ENCODE measurements at places on chromosomes 13 and 19. TPM values are rescaled to one million over a fixed set of nuclear protein-coding genes. Genes with fewer than 3 reads are reported as not detected.
A peak's percentile ranks its signal among the peaks of the same experiment; 100 is the strongest.

The TMC4 gene
- 2.4 TPM for polyA plus RNA-seq

The FFAR1 gene
- not detected for polyA plus RNA-seq

The PSG11 gene
- not detected for polyA plus RNA-seq

The NALCN gene
- polyA plus RNA-seq: 2.2 TPM

GRCh38 chr19:12864721-12865715, 16.2 kb downstream of the DNASE2 start:
- DNase-seq: no peak

DNA sequence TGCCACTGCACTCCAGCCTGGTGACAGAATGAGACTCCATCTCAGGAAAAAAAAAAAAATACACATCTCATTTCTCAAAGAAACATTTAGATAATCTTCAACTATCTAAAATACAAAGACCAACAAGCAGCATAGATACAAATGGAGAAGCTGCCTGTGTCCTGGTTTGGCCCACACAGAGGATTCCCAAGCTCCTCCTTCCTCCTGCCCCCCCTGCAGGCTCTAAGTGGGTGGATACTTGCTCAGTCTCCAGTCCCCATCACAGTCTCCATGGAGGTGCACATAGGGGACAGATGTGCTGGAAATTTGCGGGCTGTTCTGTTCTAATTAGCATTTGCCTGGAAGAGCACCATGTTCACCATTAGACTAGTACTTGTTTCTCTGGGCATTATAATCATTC, 59.9 kb downstream of the ABCC4 start:
- no peak for DNase-seq

DNA sequence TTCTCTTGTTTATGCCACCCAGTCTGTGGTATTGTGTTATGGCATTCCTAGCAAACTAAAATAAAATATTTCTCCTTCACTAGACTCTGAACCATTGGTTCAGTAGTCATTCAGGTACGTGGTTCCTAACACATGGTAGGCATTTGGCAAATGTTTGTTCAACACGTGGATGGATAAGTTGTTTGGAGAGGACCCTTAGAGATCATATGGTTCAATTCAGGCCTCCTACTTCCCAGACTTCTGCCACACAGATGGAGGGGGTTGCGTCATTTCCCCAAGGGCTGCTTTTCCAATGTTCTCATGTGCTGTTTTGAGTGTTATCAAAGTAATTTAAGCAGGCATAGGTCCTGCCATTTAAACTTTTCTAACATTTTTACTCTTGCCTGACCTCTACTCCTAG, 6.7 kb downstream of the CXCL17 start:
- DNase-seq: no peak

The ZNF432 gene
- 3.5 TPM for polyA plus RNA-seq

The MAU2 gene
- polyA plus RNA-seq: 43.4 TPM

- no peak for DNase-seq
Observed at GRCh38 chr13:70841240-70842061, 733.2 kb upstream of the KLHL1 start.

DNA sequence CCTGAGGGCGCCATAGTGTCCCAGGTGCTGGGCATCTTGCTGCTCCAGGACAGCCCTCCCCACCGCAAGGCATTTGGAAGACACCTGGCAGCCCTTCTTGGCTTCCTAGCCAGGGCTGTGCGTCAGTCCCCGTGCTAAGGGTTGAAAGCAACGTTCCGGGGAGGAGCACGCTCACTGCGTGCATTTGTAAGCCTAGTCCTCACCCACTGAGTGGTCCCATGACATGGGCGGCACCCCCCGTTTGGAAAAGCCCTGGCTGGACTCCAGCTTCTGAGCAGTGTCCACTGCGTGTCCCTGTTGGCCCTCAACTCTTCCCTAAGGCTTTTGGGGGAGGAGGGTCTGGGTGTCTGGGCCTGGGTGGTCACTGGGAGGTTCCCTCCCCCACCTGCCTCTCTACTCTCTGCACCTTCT, 76.3 kb upstream of the GPR183 start:
- DNase-seq: no peak

The TMEM86B gene
- 5.8 TPM for polyA plus RNA-seq

- DNase-seq: peak; percentile 19
Observed at GRCh38 chr13:52070929-52071523, 46.5 kb downstream of the UTP14C start.

DNA sequence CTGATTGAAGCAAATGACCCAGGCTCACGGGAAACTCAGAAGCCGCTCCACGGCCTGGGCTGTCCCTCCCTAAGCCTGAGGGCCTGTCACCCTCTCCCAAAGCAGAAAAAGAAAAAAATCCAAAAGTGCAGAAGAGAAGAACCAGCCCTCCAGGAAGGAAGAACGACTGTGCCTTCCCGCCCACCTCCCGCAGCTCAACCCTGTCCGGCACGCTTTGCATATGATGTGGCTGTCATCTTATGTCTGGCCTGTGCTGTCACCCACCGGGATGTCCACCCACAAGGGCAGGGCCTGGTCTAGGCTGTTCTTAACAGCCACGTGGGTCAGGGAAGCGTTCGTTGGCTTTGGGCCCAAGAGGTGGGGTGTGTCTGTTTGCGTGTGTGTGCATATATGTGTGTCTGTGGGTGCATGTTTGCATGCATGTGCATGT, 13.7 kb downstream of the ZBTB7A start:
- DNase-seq: no peak

GRCh38 chr19:4103080-4103433, 20.9 kb downstream of the MAP2K2 start:
- DNase-seq: no peak

The ANGPTL8 gene
- not detected for polyA plus RNA-seq

The ZNF497 gene
- polyA plus RNA-seq: 0.40 TPM
